ENCODE measurements at places on chromosomes 3 and 15. TPM values are rescaled to one million over a fixed set of nuclear protein-coding genes. Genes with fewer than 3 reads are reported as not detected.
A peak's percentile ranks its signal among the peaks of the same experiment; 100 is the strongest.

The CRTAP gene
- total RNA-seq: 36.6 TPM

The ZMYND10 gene
- total RNA-seq: 0.64 TPM

The SPATA12 gene
- not detected for total RNA-seq

The MAGEL2 gene
- not detected for total RNA-seq

The RETNLB gene
- total RNA-seq: not detected

DNA sequence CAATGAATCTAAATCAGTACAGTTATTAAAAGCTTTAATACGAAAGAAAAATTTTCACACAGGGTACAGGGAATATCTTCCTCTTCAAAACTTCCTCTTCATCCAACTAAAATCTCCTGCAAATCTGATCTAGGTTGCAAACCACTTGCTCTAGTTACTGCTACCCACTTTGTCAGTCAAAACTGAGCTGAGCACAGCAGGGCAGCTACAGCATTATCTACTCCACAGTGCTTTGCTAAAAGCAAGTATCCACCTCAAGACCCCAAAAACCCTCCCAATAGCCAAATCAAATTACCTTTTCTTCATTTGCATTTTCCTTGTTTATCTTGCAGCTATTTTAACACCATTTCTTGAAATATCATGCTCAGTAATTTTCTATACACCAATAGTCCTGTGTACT lies 14.7 kb downstream of the ZNF280D start:
- no peaks in the 10 kb centered on the region for H3K27me3 ChIP-seq
- peak overlapping the region; percentile 76 for H3K4me3 ChIP-seq
- H3K27ac ChIP-seq: peak overlapping the region; percentile 86
- peaks cover 1% of the 10 kb centered on the region for H3K36me3 ChIP-seq

DNA sequence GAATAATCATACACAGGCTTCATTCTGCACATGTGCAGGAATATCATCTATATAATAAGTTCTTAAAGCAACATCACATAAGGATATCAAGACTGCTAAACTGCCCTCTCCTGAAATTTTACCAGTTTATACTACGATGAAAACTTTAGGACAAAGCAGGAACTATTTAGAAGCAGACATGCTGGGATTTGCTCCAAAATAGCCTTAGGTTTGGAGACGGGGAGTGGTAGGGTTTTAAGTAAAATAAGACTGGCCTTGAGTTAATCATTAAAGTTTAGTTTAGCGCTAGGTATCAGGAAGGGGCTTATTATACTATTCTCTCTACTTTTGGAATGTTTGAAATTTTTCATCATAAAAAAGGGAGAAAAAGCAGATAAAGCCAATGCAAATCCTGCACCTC lies 115.8 kb downstream of the SRGAP3 start:
- no peak overlapping the region for H3K4me3 ChIP-seq
- H3K27me3 ChIP-seq: peaks cover 27% of the 10 kb centered on the region
- H3K36me3 ChIP-seq: no peaks in the 10 kb centered on the region
- no peak overlapping the region for H3K27ac ChIP-seq
- DNase-seq: no peak
- H3K4me1 ChIP-seq: peaks cover 2% of the 10 kb centered on the region

GRCh38 chr15:32651229-32651837 lies 9.8 kb downstream of the SCG5 start:
- H3K4me1 ChIP-seq: no peaks in the 10 kb centered on the region
- H3K27me3 ChIP-seq: no peaks in the 10 kb centered on the region
- H3K27ac ChIP-seq: no peak overlapping the region
- H3K4me3 ChIP-seq: no peak overlapping the region

DNA sequence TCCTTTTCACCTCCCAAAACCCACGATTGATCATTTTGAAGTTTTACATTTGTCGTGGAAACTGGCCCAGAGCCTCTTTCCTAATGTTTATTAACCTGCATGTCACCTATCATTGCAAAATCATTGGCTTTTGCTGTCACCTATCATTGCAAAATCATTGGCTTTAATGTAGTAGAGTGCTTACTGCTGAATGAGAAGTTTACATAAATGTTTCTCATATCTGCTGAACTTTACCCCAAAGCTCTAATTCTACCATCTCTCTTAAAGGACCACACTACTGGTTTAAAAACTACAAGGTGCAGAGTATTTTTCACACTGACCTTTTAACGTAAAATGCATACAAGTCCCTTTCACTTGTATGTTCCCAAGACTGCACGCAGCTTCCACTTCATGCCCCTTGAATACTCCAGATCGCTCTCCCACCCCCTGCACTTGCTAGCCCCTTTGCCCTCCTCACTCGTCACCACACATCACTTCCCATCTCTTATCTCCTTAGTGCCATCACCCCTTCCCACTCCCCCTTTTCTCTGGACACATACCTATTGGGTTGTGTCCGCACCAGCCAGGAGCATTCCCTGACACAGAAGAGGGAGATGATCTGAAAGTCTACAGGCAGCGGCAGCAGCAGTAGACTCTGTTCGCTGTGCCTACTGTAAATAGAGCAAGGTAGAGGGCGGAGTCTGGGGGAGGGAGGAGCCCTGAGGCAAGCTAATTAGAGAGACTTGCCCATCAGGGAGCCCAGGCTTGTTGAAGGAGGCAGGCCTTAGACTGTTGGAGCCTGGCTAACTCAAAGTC lies 30.2 kb upstream of the ATOSA start:
- DNase-seq: peak; percentile 47
- H3K4me3 ChIP-seq: peak overlapping the region; percentile 88
- H3K4me1 ChIP-seq: peaks cover 53% of the 10 kb centered on the region

GRCh38 chr3:194908496-194908895 lies 222.8 kb downstream of the FAM43A start:
- peaks cover 20% of the 10 kb centered on the region for H3K4me1 ChIP-seq
- no peak overlapping the region for H3K27ac ChIP-seq
- DNase-seq: no peak
- H3K4me3 ChIP-seq: no peak overlapping the region

- peaks cover 7% of the 10 kb centered on the region for H3K27me3 ChIP-seq
- DNase-seq: no peak
- no peaks in the 10 kb centered on the region for H3K36me3 ChIP-seq
- H3K27ac ChIP-seq: no peak overlapping the region
- no peak overlapping the region for H3K4me3 ChIP-seq
These were observed 26.4 kb downstream of the ADCY5 start for GRCh38 chr3:123422457-123422856.

DNA sequence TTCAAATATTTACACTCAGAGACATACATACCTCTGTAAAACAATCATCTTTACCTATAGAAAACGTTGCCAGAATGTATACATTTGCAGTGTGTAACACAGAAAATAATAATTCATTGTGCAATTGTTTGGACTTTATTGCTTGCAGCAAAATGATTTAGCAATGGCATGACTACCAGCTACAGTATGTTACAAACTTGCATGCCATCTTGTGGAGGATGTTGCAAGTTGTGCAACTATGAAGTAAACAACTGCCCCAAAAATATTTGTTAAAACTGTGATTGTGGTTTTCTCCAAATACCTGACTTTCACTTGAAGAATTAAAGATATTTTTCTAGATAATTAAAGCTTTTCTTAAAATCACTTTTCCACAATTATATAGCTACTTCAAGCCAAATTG lies 27.1 kb upstream of the C3orf49 start:
- H3K36me3 ChIP-seq: no peaks in the 10 kb centered on the region
- H3K27ac ChIP-seq: no peak overlapping the region
- H3K4me1 ChIP-seq: no peaks in the 10 kb centered on the region
- peaks cover 3% of the 10 kb centered on the region for H3K27me3 ChIP-seq
- no peak overlapping the region for H3K4me3 ChIP-seq
- DNase-seq: no peak

GRCh38 chr3:53672981-53673380 lies 173.2 kb downstream of the CHDH start:
- DNase-seq: no peak
- no peak overlapping the region for H3K4me3 ChIP-seq
- no peaks in the 10 kb centered on the region for H3K27me3 ChIP-seq
- no peaks in the 10 kb centered on the region for H3K4me1 ChIP-seq

DNA sequence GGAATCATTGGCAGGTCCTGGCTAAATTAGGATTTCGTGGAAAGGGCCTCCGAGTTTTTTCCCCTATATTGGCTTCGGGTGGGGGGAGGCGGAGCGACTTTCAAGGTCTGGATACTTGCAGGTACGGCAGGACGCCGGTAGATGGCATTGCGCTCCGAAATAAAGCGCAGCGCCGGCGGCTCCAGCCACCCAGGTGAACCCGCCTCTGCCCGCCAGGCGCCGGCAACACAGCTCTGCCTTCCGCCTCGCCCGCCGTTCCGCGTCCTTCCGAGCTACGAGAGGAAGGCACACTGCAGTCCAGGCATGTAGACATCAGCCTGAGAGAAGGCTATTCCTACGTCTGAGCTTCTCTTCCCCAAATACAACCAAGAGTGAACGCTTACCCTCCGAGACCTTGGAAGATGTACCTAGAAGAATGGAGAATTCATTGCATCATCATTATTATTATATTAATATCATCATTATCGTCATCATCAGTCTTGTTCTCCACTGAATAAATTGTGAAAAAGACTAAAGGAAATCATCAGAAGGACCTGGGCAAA lies 514.1 kb downstream of the MECOM start:
- no peak overlapping the region for H3K27ac ChIP-seq
- peaks cover 23% of the 10 kb centered on the region for H3K4me1 ChIP-seq
- DNase-seq: peak; percentile 58
- H3K4me3 ChIP-seq: peak overlapping the region; percentile 53
- H3K36me3 ChIP-seq: no peaks in the 10 kb centered on the region

- H3K4me1 ChIP-seq: no peaks in the 10 kb centered on the region
- no peak for DNase-seq
These were observed 11.4 kb upstream of the C3orf22 start for GRCh38 chr3:126570103-126570541.

DNA sequence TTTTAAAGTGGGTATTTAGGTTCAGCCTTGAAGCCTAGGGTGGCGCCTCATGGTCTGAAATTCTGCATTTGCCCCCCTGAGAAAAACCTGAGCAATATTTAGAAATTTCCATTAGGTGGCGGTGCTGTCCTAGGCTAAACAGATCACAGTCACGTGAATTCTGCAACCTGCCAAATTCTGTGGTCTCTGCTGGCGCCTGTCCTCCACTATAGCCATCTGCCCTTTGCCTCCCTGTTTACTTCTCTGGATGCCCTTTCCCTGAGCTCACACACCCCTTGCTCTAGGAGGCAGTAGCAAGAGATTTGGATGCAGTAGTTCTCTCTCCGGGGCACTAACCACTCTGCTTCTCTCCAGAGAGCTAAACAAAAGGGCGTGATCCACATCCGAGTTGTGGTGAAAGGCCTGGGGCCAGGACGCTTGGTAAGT lies 9.1 kb downstream of the MRPS11 start:
- no peak overlapping the region for H3K4me3 ChIP-seq
- no peaks in the 10 kb centered on the region for H3K27me3 ChIP-seq
- H3K4me1 ChIP-seq: peaks cover 8% of the 10 kb centered on the region

DNA sequence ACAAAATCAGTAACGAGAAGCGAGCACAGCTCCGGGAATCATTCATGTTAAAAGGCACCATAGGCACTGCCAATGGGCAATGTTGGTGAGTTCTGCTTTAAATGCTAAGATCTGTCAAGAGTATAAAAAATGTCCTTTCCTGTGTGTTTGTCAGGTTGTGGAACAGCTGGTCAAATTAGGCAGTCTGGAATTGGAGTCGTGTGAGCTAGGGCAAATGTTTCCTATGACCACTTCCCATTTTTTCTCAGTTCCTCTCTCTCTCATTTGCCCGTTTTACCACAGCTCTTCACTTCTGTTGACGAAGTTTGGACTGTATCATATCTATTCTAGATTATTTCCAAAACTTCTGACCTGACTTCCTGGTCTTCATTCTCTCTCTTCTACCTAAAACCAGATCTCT lies 60.8 kb upstream of the GOLIM4 start:
- DNase-seq: no peak
- H3K36me3 ChIP-seq: no peaks in the 10 kb centered on the region
- peaks cover 4% of the 10 kb centered on the region for H3K4me1 ChIP-seq
- H3K27ac ChIP-seq: no peak overlapping the region
- H3K27me3 ChIP-seq: peaks cover 7% of the 10 kb centered on the region
- H3K4me3 ChIP-seq: no peak overlapping the region

DNA sequence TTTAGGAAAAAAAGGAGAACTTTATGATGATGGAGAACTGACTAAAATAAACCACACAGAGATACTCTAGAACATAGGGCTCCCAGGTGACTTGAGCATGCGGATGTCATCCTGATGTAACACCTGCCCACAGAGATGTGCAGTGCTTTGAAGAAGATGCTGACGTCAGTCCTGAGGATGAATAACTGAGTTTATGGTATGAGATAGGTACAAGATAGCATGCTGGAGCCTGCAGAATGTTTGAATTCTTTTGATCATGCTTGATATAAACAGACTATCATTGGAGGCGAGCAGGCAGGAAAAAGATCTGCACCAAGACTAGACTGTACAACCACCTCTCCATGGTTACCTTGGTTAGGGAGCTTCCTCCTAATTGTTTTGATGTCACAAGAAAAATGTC lies 12.4 kb downstream of the CCR4 start:
- no peak overlapping the region for H3K27ac ChIP-seq
- H3K36me3 ChIP-seq: peaks cover 8% of the 10 kb centered on the region
- peaks cover 6% of the 10 kb centered on the region for H3K4me1 ChIP-seq
- H3K4me3 ChIP-seq: no peak overlapping the region
- H3K27me3 ChIP-seq: no peaks in the 10 kb centered on the region

DNA sequence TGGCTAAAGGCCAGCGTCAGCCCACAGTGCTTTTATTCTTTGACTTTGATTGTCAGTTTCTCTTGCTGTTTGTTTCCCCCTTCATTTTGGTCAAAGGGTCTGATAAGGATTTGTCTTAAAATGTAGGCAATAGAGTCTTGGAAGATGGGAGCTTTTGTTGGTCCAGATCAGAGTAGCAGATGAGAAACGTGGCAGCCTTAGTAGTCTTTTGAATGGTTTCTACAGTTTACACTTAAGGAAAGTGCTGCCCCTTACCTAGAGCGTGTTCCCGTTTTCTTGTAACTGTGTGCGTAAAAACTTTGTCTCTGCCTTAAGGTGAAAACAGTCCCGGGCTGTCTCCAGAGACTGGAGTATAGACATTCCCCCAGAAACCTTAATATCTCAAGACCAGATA lies 630 bp downstream of the LXN start:
- H3K27me3 ChIP-seq: no peaks in the 10 kb centered on the region
- H3K4me3 ChIP-seq: peak overlapping the region; percentile 94
- peaks cover 35% of the 10 kb centered on the region for H3K36me3 ChIP-seq
- peaks cover 21% of the 10 kb centered on the region for H3K4me1 ChIP-seq
- no peak for DNase-seq
- peak overlapping the region; percentile 86 for H3K27ac ChIP-seq

DNA sequence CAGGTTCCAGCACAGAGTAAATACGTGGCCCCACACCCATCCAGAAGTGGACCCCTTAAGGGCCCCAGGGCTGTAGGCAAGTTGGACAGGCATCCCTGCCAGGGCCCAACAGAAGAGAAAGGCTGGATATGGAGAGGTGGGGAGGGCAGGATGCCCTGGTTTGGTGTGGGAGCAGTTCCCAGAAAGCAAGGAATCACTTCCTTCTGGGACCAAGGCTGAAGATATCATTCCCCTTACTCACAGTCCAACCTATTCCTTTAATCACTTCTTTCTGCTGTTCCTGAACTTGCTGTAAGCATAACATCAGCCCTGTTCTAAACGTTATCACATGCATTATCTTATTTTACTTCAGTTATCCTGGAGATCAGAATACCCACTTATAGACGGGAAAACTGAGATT lies 6.1 kb upstream of the MESP2 start:
- H3K27me3 ChIP-seq: no peaks in the 10 kb centered on the region
- no peak for DNase-seq
- H3K27ac ChIP-seq: no peak overlapping the region

All from activated B cell treated with CpG ODN at 0.5 μM for 24 hours (primary cell).